ENCODE measurements at places on chromosomes 1 and 21.

DNA sequence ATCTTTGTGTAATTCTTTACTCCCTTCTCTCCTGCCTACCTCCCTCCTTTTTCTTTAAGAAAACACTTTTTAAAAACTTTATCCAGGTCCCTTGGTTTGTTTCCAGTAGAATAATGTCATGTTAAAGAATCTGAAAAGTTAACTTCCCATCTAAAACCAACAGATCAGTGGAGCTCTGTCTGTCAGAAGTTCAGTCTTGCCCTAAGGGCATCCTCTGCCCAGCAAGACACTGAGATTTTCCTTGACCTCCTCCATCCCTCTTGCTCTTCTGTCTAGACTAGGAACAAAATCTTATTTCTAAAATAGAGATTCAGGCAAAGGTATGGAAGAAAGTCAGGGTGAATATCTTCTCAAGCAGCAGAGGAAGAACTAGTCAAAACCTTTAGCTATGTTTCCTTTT, 5.7 kb upstream of the GNL2 start:
- no peak for DNase-seq

DNA sequence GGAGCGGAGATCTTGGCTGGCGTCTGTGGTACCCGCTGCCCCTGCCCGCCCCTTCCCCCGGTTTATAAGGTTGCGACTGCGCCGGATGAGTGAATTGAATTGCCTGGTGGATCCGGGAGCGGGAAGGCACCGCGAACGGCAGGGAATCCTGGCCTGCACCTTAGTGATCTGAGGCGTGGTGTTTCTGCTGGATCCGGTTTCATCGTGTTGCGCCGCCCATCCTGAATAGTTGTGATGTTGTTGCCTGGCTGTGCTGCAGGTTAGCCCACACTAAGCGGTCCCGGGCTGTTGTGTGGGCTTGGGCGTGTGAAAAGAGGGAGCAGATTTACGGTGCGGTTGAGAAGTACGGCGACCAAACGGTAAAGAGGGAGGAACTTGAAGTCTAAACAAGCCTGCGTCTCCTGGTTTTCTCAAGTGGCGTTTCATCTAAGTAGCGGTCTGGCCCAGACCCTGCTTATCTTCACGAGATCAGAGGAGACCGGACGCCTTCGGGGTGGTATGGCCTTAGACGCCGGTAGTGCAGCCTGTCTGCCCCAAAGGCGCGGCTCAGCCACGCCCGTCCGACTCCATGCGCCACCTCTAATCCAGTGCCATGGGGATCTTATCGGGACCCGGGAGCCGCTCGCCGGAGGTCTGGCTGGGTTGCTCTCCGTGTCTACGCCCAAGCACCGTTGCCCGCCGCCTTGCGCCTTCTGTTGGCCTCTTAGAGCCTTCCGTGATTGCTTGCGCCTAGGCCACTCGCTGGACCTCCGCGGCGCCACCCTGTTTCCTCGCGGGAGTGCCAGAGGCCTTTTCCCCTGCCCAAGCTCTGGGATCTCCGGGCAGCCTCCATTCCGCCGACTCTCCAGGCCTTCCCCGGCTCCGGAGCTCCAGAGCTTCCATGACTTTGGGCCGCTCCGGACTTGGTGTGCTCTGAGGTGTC, 87.5 kb upstream of the RHOU start:
- DNase-seq, result peak; percentile 33

GRCh38 chr1:18288722-18289121, 181.1 kb downstream of the IGSF21 start:
- no peak for DNase-seq

DNA sequence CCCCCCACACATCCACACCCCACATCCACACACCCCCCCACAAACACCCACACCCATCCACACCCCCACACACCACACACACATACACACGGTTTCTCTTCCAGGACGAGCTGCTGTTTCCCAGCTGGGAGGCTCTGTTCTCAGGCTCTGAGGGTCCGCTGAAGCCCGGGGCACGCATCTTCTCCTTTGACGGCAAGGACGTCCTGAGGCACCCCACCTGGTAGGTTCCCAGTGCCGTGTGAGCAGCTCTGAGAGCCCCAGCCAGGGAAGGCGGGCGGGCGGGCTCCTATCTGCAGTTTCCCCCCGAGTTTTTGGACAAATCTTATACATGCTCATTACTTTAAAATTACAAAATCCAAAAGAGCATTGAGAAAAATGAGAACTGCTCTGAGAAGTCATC, 31.2 kb downstream of the SLC19A1 start:
- DNase-seq, result no peak

GRCh38 chr1:246482805-246483568, 24.1 kb downstream of the SMYD3 start:
- DNase-seq, result no peak

DNA sequence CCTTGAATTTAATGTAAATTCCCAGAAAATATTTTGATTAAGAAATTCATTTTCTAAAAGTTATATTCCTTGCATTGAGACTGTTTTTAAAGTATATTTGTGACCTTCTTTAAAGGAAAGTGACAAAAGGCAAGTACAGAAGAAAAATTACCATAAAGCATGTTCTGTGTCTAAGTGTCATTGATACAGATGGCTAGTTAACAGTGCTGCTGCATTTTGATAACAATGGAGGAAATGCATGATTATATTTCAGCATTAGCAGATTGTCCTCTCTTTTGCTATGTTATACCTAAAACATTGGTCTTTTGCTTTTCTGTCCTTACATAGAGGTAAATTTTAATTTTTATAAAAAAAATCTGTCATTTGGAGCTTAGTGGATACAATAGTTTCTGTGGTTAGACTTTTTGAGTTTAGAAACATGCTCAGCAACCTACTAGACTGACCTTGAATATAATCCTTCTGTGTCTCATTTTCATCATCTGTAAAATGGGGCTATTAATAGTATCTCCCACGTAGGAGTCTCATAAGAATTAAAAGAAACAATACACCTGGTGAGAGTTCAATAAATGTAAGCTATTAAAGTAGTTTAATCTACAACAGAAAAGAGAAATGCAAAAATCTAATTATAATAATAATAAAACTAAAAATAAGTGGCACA, 51.1 kb upstream of the RGS21 start:
- no peak for DNase-seq

DNA sequence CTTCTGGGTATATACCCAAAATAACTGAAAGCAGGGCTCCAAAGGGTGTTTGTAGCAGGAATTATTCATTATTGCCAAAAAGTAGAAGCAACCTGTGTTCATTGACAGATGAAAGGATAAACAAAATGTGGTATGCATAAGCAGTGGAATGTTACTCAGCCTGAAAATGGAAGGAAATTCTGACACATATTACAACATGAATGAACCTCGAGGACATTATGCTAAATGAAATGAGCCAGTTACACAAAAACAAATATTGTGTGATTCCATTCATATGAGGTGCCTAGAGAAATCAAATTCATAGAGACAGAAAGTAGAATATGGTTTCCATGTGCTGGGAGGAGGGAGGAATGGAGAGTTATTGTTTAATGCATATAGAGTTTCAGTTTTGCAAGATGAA, 86.3 kb upstream of the ARTN start:
- no peak for DNase-seq

DNA sequence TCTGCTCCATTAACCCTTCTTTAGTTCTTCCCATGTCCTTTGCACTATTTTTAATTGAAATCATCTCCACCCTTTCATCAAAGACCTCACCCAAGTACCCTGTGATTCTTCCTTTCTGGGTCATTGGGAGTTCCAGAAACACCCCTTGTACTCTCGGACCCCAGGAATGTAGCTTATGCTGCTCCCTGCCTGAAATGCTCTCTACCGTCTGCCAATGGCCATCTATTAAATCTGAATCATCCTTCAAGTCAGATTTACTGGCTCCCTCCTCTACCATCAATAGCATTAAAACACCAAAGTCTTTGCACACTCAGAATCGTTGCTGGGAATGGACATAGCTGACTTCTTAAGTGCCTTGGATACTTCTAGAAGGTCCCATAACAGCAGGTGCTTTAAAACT, 73.2 kb upstream of the GADD45A start:
- DNase-seq, result no peak

GRCh38 chr1:50295566-50295965, 127.7 kb downstream of the DMRTA2 start:
- DNase-seq, result no peak

DNA sequence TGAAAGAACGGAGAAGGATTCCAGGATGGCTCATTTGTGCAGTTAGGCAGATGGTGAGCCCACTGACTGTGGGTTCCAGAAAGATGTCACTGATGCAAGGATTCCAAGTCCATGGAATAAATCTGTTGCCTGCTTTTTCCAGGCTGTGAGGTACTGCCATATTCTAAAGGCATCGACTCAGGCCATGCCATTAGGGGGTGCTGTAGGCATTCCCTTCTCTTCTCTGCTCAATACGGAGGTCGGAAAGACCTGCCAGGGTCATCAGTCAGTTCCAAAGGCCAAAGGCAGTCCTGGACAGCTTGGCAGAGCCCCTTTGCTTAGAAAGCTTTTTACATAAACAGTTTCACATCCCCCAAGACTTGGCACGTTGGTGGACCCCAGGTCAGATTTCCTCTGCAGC, 31.7 kb upstream of the TMEM125 start:
- DNase-seq, result peak; percentile 5

DNA sequence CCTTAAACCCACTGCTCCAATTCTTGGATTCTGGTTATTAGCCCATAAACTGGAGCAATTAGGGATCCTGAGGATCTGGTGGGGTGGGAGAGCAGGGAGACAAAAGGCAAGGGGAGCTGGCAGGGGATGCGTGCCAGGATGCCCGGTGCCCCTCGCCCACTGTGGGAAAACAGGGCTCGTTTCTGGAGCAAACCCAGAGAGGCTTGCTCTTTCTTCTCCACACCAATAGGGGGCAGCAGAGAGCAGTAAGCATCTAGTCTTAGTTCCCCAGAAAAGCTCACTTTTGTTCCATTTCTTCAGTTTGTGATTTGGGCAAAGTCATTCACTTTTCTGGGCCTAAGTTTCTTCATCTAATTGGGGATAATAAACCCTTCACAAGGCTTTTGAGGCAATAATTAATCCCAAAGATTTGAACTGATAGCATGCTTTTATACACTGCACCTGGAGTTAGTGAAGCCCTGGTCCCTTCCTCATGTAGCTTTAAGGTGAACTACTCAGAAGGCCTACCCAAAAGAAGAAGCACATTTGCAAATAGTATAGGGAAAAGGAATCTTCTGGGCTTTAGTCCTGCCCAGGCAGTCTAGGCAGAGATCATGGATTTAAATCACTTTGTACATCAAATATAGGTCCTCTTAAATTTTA, 160.6 kb upstream of the USP24 start:
- peak; percentile 11 for DNase-seq

DNA sequence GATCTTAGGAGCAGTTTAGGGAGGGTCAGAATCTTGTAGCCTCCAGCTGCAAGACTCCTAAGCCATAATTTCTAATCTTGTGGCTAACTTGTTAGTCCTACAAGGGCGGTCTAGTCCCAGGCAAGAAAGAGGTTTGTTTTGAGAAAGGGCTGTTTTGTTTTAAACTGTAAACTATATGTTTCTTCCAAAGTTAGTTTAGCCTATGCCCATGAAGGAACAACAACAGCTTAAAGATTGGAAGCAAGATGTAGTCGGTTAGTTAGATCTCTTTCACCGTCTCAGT, 62.0 kb downstream of the SLC16A1 start:
- DNase-seq, result no peak

GRCh38 chr1:64220241-64220640, 16.8 kb downstream of the UBE2U start:
- DNase-seq, result no peak

- DNase-seq, result peak; percentile 45
Observed at GRCh38 chr1:93021539-93022134, 57.4 kb upstream of the MTF2 start.

DNA sequence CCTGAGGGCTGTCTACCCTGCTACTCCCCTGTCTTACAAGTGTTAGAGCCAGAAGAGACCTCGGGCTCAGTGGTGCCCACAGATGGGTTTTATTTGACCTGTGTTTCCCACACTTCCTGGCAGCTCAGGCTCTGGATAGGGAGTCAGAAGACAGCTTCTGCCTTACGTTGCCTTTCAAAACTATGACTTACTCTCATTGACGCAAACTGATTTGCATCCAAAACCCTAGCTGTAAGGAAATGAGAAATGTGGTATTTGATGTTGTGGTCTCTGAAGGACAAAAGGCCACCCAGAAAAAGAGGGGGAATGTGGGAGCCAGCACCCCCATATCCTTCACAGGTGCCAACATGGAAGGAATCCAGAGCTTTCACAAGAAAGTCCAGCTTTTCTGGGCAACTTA, 180.2 kb downstream of the ATG4C start:
- no peak for DNase-seq

DNA sequence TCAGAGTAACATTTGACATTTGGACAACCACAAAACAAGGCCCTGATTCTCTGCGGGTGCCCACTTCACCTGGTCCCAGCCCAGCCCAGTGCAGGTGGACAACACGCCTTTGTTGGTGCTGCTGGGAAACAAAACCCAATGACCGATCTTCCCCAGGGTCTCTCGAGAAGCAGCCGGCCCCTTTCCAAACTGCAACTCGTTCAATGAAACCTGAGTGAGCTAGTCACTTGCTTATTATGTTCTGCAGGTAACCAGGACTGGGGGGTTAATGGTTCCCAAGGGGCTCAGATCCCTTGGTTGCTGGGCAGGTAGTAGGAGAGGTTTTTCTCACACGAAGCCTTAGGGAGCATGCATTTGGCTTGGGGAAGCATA, 42.9 kb downstream of the ABCG1 start:
- no peak for DNase-seq

Measured in kidney glomerular epithelial cell (primary cell).